ENCODE measurements at places on chromosomes 13 and 19.
A peak's percentile ranks its signal among the peaks of the same experiment; 100 is the strongest.

GRCh38 chr19:33988601-33989000, 183.7 kb upstream of the LSM14A start:
- DNase-seq: no peak

GRCh38 chr19:3146677-3147100, 10.9 kb downstream of the GNA15 start:
- DNase-seq: no peak

GRCh38 chr13:89955773-89956172, 1391.7 kb upstream of the MIR17HG start:
- DNase-seq: no peak

DNA sequence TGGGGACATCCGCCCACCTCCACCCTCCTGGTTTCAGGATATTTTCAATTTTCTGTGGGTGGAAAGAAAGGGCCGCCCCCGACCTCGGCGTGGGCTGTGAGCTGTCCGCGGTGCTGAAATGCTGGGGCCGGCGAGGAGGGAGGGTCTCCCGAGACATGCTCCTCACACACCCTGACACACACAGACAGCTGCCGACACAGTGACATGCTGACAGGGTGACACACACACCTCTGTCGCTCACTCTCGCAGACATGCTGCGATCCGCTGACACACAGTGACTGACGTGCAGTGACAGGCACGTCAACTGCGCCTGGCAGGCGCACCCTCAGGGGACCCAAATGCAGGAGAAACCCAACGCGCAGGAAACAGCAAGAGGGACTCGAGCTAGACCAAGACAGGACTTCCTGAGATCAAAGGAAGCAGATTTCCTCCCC, 25.1 kb upstream of the MEIS3 start:
- no peak for DNase-seq

GRCh38 chr19:10193790-10194499, 808 bp downstream of the DNMT1 start:
- no peak for DNase-seq

- DNase-seq: no peak
Measured at GRCh38 chr19:8208119-8208921, 850 bp upstream of the CERS4 start.

GRCh38 chr13:39311619-39312018, 273.4 kb downstream of the NHLRC3 start:
- no peak for DNase-seq

GRCh38 chr13:75326173-75327134, 155.5 kb downstream of the TBC1D4 start:
- no peak for DNase-seq

DNA sequence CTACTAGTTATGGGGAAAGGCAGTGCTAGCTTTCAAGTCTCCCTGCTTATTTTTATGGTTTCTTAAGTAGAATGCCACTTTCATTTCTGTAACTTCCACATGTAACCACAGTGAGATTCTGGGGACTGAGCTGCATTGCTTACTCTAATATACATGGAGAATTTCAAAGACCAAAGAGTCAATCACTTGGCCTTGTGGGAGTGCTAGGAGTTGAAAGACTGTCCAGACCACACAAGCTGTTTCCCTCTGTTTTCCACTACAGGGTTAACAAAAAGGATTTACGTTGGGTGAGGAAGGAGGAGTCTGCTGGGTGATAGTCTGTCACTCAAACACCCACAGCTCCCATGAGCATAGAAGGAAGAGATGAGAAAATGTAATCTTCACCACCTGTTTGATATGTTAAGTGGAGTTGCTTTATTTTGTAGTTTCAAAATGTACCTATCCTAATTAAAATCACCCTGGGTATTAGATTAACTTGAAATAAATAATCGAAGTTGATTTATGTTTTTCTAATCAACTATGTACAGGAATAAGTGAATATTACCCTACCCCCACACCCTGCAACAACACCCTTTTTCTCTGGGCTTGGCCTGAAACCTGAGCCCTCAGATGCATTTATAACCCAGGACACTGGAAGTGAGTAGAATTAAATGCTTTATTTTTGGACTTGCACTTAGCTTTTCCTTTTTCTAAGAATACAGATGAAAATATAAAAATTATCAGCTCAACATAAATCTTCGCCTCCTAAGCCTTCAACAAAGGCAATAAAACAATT, 225.8 kb upstream of the SLC10A2 start:
- no peak for DNase-seq

GRCh38 chr13:76822698-76823267, 63.4 kb downstream of the KCTD12 start:
- DNase-seq: no peak

DNA sequence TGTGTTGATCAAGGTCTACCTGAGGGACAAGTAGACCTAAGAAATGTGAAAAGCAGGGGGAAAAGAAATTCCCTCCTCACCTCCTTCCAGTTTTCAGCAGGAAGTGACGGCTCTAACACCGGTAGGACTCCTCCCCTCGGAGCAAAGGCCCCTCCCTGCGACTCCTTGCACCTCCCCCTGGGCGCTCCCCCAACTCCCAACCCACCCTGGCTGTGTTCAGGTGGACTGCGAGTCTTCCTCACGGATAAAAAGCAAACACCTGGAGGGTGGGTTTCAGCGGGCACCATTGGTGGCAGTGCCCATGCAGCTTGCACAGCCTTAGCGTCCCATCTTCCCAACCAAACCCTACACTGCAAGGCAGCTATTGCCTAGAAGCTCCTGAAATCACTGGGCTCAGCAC, 124.5 kb downstream of the COL4A1 start:
- DNase-seq: no peak

- DNase-seq: peak; percentile 26
Measured at GRCh38 chr13:76903544-76904162, 17.4 kb upstream of the KCTD12 start.

- DNase-seq: no peak
Measured at GRCh38 chr13:52885141-52885540, 36.7 kb upstream of the PCDH8 start.

GRCh38 chr13:98110749-98111148, 32.1 kb upstream of the FARP1 start:
- DNase-seq: no peak

DNA sequence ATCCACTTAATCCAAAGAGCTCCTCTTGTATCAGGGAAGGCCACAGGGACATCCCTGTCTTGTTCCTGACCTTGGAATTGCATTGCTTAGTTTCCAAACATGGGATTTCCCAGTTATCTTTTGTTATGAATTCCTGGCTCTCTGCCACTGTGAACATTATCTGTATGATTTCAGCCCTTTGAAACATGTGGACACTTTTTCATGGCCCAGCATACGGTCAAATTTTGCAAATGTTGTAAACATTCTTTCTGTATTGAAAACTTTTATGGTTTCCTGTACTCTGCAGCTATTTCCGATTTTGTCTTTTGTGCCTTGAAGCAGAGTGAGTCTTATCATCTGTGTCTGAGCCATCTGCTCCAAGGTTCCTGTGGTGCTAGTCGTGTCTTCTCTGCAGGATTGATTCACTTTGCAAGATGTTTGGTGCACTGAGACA, 4.5 kb upstream of the CFAP97D2 start:
- no peak for DNase-seq

GRCh38 chr13:85377783-85378182, 421.4 kb downstream of the SLITRK6 start:
- no peak for DNase-seq

- no peak for DNase-seq
Measured at GRCh38 chr19:21092109-21092508, 10.1 kb downstream of the ZNF714 start.

GRCh38 chr13:35865341-35866240, 265.6 kb downstream of the DCLK1 start:
- no peak for DNase-seq

- DNase-seq: no peak
Measured at GRCh38 chr13:67076378-67076777, 153.8 kb downstream of the PCDH9 start.

DNA sequence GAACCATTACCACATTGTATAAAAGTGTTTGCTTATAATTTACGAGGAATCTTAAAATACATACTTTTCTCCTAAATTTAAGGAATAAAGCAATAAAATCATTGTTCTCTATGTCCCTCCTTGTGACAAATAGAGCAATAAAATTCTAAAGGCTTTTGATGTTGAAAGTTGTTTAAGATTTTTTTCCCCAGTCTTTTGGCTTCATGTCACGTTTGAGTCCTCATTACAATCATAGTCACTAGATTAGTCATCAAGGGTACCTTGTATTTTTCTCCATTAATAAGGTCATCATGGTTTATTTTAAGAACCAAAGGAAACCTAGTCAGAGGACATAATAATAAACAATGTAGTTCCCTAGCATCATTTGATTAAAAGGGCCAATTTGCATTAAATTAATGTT, 3.2 kb downstream of the WBP4 start:
- no peak for DNase-seq

DNA sequence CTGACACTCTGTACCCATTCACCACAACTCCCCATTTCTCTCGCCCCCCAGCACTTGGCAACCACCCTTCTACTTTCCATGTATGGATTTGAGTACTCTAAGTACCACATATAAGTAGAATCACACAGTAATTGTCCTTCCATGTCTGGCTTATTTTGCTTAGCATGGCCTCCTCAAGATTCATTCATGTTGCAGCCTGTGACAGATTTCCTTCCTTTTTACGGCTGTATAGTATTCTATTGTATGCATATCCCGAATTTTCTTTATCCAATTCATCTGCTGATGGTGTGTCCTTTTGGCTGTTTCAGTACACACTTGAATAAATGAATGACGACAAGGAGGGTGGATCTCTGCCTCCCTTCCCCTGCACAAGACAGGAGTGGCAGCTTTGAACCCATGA, 95.1 kb downstream of the ZNF536 start:
- DNase-seq: no peak

GRCh38 chr13:40814803-40815202, 25.4 kb downstream of the SLC25A15 start:
- no peak for DNase-seq

GRCh38 chr19:34124828-34125227, 47.5 kb upstream of the LSM14A start:
- DNase-seq: no peak

DNA sequence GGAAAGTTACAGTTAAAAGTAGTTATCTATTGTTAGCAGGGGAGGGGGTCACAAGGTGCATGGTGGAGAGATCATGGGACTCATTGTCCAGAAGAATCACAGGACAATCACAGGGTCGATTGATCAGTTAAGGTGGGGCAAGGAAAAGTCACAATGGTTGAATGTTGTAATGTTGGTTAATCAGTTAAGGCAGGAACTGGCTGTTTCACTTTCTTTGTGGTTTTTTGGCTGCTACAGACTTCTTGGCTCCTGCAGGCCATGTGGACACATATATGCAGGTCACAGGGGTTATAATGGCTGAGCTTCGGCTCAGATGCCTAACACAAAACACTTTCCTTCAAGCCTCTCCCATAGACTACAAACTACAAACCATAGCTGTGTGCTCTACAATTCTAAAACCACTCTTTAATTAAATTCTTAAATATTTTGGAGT, 6.9 kb upstream of the ZNF431 start:
- DNase-seq: no peak

DNA sequence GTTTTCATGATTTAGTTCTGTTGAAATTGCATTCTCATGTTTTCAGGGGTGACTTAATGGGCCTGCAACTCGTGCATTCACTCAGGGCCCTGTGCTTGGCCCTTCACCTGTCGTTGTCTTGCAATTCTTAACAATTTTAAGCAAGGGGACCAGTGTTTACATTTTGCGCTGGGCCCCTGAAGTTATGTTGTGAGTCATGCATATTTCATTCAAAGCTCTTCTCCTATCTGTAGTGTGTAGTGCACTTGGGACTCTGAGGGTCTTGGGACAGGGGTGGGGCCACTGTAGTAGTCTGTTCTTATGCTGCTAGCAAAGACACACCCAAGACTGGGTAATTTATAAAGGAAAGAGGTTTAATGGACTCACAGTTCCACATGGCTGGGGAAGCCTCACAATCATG, 211.2 kb upstream of the RXFP2 start:
- DNase-seq: no peak

DNA sequence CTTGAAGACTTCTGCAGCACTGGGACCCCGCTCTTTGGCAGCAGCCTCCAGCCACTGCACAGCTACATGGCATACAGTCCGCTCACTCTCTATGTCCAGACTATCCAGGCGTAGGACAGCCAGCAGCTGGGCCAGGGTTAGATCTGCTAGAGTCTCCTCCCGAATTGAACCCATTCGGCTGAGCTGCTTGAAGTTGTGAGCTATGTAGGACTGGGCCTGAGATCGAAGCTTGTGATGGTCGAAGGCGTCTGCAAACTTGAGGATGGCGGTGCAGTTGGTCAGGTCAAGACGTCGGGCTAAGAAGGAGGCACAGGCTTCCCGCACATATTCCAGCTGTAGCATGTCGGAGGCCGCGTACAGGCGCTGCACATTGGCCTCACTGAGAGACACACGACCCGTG, 900 bp downstream of the KBTBD7 start:
- no peak for DNase-seq

All from NCI-H2227 treated with DMSO at 0.1 percent for 48 hours (cell line).